ENCODE measurements at places on chromosomes 16 and 17.

DNA sequence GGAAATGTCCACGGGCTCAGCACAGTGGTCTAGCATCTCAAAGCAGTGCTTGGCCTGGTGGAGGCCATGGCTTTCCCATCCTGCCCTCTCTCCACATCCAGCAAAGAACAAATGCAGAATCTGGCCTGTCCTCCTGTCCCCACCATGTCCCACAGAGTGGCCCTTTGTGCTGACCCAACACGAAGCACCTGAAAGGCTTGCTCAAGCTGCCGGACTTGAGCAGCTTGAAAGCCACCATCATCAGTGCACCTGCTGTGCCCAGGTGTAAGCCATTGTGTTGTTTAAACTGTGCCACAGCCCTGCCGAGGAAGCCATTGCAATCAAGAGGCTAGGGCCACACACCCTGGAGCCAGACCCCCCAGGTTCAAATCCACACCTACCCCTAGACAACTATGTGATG is 115.5 kb downstream of the SOCS1 start:
- no peak for DNase-seq

- DNase-seq, result no peak
Measured at GRCh38 chr16:87028481-87029320, 288.5 kb downstream of the C16orf95 start.

GRCh38 chr16:79045191-79045590 is 555.3 kb downstream of the MAF start:
- no peak for DNase-seq

GRCh38 chr17:72097144-72097543 is 23.7 kb upstream of the SOX9 start:
- DNase-seq, result peak; percentile 74

All from MCF 10A (cell line).